AG10803 (cell line): ENCODE measurements at places on chromosomes 7 and 10.
A peak's percentile ranks its signal among the peaks of the same experiment; 100 is the strongest.

GRCh38 chr7:120475994-120476393 lies 203.0 kb downstream of the KCND2 start:
- DNase-seq, result no peak

DNA sequence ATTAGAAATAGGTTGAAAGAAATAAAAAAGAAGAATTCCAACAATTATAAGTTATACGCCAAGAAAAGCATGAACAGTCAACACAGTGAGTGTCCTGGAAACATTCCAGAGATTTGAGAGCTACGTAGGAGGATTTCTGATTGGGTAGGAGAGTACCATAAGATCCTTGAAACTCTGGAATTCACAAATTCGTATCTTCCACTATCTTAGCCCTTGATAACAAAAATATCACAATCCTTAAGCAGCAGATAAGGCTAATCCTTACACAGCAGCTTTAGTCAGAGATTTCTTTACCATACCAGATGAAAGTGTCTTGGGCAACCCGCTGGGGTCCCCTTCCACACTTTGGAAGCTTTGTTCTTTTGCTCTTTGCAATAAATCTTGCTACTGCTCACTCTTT lies 8.2 kb downstream of the TPK1 start:
- DNase-seq, result peak; percentile 28

GRCh38 chr10:110226926-110227641 lies 19.7 kb downstream of the MXI1 start:
- DNase-seq, result no peak

- peak; percentile 87 for DNase-seq
Observed at GRCh38 chr10:113515601-113516000, 37.3 kb upstream of the HABP2 start.

GRCh38 chr7:116583653-116584052 lies 58.8 kb downstream of the CAV1 start:
- no peak for DNase-seq

GRCh38 chr7:133742709-133743538 lies 384.2 kb upstream of the LRGUK start:
- peak; percentile 36 for DNase-seq

GRCh38 chr7:151699928-151700319 lies 177.0 kb downstream of the PRKAG2 start:
- DNase-seq, result no peak

DNA sequence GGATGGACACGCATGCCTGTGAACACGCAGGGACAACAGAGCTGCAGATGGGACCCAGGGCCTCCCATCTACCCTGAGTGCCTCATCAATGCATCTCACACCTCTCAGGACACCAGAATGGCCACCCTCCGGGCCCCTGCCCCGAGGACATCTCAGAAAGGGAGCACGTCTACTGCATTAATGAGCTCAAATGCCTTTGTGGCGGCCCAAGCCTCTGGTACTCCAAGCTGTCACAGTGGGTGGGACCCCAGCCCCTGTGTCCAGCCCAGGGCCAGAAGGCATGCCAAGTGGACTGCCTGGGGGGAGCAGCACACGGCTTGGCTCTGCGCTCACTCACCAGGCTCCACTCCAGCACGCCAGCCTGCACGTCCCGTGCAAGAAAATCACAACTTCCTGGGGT lies 52.0 kb downstream of the TCERG1L start:
- DNase-seq, result no peak

- DNase-seq, result peak; percentile 35
Observed at GRCh38 chr10:95655571-95656290, 780 bp downstream of the ALDH18A1 start.

GRCh38 chr10:88893611-88894010 lies 13.6 kb downstream of the STAMBPL1 start:
- peak; percentile 86 for DNase-seq

- no peak for DNase-seq
Observed at GRCh38 chr7:7014827-7015595, 167.3 kb upstream of the C1GALT1 start.

- no peak for DNase-seq
Observed at GRCh38 chr10:3195726-3196125, 23.1 kb upstream of the PITRM1 start.

DNA sequence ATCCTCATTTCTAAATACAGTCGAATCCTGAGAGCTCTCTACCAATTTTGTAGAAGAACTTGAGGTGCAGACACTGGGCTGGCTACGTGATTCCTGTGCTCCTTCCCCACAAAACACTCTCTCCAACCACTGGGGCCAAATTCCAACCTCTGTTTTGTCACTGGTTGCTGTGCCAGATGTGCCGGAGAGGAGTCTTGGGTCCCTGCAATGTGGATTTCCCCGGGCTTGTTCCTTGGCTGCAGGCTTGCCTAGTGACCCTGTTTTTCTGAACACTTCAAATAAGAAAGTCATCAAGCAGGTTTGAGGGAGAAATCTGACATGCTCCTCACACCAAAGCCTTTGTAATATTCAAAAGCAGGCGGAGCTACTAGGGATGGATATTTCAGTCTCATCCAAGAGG lies 44.4 kb upstream of the AGBL3 start:
- peak; percentile 42 for DNase-seq

DNA sequence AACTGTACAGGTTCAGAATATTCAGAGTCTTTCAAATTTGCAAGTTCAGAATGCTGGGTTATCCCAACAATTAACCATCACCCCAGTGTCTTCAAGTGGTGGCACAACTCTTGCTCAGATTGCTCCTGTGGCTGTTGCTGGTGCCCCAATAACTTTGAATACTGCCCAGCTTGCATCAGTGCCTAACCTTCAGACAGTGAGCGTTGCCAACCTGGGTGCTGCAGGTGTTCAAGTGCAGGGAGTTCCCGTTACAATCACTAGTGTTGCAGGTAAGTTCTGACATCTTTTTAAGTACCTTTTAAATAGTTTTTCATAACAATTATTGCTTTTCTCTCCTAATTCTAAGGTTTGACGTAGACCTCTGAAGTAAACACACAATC lies 2.7 kb downstream of the SP4 start:
- no peak for DNase-seq

DNA sequence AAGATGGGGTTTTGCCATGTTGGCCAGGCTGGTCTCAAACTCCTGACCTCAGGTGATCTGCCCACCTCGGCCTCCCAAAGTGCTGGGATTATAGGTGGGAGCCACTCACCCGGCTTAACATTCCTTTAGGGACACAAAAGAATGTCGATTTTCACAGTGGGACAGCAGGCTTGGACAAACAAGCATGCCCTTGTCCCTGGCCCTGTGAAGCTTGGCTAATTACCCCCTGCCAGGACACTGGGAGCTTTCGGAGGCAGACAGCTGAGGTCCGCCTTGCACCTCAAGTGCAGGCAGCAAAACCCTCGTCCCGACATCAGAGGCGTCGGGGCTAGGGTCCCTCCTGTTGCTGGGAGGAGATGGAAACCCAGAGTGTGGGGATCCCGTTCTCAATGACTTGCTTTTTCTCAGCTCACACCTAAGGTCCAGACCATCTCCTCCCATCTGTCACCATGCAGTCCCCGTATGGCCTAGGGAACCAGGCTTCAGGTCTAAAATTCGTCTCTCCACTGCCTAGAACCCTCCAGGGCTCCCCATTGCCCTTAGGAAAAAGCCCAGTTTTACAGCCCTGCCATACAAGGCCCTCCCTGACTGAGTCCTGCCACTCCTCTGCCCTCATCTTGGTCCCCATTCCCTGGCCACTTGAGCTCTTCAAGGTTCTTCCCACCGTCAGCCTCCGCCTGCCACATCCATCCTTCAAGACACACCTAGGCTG lies 6.3 kb upstream of the CLIP2 start:
- DNase-seq, result no peak

DNA sequence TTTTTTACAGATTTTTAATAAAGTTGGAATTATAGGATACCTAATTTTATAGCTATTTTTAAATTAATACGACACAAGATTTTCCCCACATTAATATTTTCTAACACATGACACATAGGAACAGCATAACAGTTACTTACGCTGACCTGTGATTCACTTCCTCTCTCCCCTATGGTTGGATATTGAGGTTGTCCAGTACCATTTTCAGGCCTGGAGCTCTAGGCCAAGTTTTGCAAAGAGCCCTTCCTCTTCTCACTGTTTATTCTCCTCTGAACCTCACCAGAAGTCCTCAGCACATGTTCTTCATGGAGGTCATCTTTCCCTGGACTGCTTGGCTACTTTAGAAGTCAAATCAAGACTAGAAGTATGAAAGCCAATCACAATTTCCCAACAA lies 28.2 kb downstream of the LYZL1 start:
- DNase-seq, result no peak

DNA sequence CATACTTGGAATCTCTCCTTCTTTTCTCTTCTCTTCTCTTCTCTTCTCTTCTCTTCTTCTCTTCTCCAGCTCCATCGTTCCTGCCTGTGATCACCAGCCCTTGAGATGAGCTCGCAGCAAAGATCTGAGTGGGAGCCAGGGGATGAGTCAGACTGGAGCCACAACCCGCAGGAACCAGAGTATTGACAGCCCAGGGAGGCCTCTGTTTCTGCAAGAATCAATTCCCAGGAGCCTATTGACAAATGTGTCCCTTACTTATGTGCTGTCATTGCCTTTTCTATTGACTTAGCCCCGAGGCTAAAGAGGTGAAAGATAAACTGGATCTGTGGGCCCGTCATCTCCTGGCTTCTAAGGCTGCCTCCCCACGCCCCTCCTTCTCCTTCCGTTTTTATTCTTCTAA lies 13.1 kb upstream of the HABP2 start:
- DNase-seq, result peak; percentile 71

- DNase-seq, result no peak
Observed at GRCh38 chr7:35785250-35785649, 15.6 kb upstream of the SEPTIN7 start.

DNA sequence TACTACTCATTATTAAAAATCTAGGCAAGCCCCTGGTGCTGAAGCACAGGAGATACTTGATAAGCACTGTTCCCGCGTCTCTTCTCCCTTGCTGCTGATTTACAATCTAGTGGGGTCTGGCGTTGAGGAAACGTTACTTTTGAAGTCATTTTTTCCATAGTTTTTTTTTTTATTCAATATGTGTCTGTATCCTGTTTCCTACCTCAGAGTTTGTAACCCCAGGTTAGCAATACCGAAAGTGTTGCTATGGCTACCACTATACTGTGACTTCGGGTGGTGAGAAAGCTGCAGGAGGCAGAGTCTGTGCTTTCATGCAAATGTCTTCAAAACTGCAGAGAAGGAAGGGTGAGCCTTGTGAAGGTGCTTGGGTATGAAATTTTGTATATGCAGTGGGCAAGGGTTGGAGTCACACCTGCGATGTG lies 458.8 kb upstream of the GHITM start:
- no peak for DNase-seq

- DNase-seq, result no peak
Observed at GRCh38 chr7:147771344-147771743, 819.2 kb upstream of the C7orf33 start.

DNA sequence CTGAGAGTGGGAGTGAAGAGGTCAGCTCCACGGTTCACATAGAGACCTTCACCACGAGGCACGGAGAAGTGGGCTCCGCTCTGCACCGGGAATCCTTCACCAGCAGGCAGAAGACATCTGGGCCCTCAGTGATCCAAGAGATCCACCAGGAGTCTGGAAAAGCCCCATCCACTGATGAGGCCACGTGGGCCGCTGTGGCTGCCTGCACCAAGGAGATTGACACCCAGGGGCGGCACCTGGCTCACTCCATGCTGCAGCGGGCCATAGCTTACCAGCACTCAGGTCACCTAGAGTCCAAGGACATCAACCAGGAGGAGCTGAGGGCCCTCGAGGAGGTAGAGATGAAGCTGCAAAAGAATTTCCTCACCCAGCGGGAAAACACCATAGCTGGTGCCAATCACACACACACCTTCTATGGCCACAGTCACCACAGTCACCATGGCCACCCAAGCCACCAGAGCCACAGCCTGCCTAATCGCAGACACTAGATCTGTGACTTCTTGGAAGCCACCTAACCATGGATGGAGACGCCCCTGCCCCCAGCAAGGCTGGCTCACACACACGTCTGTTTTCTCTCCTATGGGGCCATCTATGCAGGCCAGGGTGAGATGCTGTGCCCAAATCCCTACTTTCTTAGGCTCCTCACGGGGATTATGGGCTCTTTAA lies 694 bp downstream of the C10orf62 start:
- no peak for DNase-seq

GRCh38 chr7:76430836-76431235 lies 6.1 kb downstream of the ZP3 start:
- DNase-seq, result no peak

DNA sequence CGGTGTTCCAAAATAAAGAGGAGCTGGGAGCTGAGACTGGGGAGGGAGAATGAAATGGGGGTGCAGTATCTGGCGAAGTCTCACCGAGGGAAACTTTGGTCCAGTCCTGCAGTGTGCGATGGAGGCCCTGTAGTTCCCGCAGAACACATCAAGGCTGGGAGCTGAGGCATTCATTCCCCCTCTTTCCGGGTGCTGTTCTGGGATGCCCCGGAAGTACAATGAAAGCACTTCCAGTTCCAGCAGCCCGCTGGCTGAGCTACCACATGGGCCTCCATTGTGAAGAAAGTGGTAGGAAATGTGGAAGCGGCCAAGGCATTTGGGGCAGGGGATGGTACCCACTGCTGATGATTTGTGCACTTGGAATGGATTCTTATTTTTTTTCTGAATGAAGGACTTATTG lies 560.7 kb downstream of the GLRX3 start:
- DNase-seq, result no peak

- DNase-seq, result no peak
Observed at GRCh38 chr7:17347401-17347800, 48.9 kb downstream of the AHR start.

DNA sequence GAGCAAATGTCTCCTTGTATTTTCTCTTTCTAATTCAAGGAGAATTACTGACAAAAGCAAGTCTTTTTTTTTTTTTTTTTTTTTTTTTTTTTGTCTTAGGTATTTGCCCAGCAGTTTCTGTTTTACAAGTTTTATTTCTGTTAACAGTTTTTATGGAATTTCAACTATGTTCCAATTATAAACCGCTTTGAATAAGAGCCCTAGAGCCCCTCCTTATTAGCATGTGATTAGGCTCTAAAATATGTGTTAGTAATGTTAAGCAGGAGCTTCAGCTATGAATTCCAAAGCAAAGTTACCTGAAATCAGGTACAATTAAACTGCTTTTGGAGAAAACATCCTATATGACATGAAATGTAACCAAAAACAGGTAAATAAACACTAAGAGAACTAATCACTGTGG lies 997.0 kb upstream of the POT1 start:
- DNase-seq, result no peak

DNA sequence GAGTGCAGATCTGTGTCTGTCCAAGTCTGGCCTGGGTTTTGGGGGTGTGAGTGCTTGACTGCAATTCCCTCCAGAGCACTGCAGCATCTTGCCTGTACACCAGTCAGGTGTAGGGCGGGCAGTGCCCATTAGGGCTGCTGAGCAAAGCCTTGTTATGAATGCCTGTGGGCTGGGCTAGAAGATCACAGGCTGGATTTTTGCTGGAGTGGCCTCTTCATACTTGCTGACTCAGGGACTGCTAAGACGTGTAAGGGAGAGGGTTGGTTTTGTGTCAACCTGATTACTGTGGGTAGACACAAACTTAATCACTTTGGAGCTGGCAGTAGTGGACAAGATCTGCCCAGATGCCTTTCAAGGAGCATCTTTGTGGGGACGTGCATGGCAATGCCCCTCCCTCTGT lies 29.6 kb downstream of the DMBT1 start:
- no peak for DNase-seq

- no peak for DNase-seq
Observed at GRCh38 chr7:36969376-36969775, 245.1 kb upstream of the AOAH start.

- DNase-seq, result no peak
Observed at GRCh38 chr10:11783558-11783865, 39.6 kb upstream of the PROSER2 start.
